Umbilical cord (tissue), 2 donors: ENCODE measurements at places on chromosomes 12 and 14.

DNA sequence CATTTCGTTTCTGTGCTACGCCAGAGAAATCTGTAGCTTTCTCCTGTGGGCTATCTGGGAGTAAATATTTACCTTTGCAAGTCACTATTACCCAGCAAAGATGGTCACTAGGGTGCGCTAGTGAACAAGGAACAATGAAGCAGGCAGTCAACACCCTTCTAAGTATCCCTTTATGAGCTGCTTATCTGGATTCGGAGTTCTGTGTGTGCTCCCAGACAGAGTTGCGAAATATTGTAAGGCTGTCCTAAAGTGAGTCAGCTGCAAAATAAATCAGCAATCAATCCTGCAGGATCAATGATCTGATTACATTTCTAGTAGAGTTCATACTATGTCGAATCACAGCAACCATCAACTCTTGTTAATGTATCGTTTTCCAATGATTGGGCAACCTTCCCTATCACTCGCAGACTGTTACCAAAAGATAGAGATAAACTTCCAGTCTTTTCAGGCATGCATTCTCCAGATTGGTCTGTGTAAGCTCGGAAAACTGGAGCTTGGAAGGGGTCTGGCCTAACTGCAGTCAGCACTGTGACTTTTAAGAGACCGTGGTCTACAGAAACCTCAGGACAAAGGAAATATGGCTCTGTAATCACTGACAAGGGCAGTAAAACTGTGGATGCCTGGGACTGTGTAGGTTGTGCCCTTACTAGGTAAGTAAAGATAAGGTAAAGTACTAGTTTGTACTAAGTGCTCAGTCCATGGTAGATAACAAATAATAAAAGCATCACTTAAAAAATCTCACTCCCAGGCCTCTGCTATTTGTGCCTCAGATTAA, 133.5 kb downstream of the KCNK10 start:
- peak; percentile 93 for DNase-seq

DNA sequence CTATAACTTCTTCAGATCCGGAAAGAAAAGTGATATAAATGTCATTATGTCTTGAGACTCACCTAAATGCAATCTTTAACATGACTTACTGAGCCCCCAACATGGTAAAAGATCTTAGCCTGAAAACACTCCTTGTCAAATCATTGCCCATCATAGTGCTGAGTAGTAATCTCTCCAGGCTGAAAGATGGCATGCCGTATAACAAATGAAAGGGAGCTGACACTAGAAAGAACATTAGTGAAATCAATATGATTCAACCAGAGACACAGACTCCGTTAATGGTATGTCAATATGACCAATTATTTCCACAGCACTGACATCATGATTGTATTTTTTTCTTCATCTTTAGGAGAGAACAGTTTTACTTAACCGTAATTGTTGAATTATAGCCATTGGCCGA, 54.4 kb downstream of the BICD1 start:
- DNase-seq, result no peak

DNA sequence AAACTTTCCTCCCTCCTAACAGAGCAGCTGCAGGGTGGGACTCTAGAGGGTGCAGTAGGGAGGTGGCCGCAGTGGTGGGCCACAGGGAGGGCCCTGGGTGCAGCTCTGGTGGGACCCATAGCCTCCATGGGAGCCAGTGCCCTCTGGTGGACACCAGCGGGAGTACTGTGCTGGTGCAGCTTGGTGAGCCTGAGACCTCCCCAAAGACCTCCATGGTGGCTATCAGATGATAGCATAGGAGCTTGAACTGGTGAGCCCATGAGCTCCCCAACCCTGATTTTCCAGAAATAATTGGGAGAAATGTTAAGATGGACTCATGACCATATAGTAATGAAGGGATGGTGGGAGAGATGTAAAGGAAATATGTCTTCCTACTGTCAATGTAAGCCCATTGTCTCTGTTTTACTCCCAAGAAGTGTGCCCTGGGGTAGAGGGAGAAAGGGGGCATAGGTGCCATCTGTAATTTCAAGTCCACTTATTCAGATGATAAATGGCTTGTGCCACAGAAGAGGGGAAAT, 98.7 kb downstream of the GAS2L3 start:
- DNase-seq, result no peak

DNA sequence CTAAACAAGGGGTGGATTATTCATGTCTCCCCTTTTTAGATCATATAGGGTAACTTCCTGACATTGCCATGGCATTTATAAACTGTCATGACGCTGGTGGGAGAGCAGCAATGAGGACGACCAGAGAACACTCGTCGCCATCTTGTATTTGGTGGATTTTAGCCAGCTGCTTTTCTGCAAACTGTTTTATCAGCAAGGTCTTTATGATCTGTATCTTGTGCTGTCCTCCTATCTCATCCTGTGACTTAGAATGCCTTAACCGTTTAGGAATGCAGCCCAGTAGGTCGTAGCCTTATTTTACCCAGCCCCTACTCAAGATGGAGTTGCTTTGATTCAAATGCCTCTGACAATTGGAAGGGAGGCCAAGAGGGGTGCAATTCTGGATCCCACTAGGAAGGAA, 5.8 kb upstream of the CCDC63 start:
- no peak for DNase-seq

DNA sequence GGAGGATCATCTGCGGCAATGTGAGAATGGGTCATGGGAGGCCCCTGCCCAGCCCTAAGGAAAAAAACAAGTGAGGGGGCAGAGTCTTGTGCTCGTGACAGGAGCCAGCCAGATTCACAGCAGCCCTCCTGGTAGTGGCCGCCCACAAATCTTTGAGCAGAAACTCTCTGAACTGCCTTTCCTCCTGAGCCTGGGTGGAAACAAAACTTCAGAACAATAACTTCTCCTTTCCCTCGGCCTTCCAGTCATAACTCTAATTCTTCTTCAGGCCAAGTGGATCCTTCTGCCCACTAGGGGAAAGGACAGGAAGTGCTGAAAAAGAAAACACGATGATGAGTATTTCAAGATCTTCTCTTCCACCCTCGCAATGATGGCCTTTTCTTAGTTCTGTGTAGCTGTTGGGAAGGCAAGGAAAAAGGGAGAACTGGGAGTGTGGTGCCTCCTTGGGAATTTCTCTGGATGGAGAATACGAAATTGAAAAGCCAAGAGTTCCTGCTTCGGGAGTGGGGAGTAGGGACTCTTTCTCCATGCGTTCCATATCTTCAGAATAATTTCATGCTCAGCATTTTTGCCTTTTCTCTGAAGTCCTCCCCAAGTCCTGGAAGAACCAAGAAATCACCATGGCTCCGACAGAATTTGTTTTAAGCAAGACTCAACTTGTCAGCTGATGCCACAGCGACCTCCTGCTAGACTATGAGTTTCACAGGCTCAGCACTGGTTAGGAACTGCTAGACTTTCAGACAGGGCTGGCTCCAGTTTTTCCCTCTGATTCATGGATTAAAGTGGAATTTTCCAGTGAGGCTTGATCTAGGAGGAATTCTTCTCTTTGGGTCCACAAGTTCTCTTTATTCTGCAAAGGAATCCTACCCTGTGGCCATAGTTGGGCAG, 188.9 kb downstream of the CAND1 start:
- peak; percentile 29 for DNase-seq

GRCh38 chr12:94149119-94149780, 873 bp downstream of the PLXNC1 start:
- DNase-seq, result no peak
